ENCODE measurements at places on chromosomes 2 and 18.

DNA sequence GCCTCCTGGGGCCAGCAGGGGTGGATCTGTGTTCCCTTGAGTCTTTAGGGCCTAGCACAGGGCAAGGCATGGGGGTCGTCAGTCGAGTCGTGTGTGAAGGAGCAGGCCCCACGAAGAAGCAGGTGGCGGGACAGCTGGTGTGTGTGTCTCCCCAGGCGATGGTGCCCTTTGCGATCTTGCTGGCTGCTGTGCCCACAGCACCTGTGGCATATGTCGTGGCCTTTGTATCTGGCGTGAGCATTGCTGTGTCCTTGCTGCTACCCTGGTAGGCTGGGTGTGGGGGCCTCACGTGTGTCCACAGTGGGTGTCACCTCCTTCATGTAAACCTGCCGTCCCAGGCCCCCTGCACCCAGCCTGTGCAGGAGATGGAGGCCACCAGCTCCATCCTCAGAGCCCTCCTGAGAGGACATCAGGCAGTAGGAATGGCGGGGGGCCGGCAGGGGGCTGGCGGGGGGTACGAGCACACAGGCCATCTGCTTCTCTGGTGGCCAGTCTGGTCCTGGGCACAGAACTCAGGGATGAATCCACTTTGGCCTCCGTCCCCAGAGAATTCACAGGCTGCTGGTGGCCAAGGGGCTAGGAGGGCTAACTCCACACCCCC is 13.2 kb downstream of the MFSD2B start:
- DNase-seq = no peak

DNA sequence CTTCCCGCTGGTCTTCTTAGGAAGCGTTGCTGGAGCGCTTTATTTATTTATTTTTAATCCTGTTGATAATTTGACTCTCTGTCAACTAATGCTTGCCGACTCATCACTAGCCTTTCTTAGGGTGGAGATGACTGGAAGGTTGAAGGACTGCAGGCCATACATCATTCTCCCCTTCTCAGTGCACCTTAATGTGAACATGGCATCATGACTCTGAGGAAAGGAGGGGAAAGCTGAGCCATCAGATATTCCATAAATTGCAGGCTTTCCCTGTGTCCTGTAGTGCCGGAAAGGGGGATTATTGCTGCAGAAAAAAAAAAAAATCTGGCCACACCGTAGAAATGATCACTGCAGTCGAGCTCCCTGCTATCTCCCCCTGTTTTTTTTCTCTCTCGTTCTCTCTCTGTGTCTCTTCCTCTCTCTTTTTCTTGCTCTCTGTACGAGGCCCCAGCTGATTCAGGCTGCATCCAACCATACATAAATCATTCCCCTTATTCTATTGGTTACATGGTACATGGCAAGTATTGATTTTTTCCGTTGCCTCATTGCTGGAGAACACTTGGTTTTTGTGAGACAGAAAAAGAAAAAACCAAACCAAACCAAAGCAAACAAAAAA is 125.8 kb upstream of the EFEMP1 start:
- DNase-seq = no peak

DNA sequence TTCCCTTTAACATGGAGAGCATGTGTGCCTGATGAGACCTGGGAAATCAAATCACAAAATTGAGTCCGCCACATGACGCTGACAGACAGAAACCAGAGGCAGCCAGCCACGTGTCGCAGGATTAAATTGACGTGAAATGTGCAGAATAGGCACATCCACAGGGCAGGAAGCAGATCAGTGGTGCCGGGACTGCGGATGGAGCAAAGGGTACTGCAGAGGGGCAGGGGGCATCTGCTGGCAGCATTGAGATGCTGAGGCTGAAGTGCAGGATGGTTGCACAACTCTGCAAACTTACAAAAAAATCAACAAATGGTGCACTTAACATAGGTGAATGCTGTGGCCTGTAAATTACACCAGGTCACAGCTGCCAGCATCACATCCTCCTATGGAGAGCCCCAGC is 48.2 kb upstream of the TUBA3E start:
- DNase-seq = no peak

DNA sequence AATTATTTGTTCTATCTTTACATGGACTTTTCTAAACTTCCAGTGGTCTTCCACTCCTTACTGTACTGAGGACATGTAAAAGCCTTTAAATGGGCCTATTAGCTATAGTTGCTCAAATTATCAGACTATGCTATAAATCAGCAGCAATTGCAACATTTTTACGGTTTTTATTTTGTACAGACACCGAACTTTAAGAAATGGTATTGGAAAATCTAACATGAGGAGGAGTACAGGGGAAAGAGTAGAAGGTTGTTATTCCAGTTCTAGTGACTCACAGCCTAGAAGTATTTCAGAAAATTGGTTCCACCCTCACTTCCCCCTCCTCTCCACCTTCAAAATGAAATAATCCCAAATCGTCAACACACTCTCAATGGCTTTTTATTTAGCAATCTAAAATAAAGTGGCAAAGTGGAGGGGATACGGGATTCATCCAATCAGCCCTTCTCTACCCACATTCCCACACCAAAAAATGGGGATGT is 1.1 kb downstream of the NCKAP1 start:
- DNase-seq = no peak

DNA sequence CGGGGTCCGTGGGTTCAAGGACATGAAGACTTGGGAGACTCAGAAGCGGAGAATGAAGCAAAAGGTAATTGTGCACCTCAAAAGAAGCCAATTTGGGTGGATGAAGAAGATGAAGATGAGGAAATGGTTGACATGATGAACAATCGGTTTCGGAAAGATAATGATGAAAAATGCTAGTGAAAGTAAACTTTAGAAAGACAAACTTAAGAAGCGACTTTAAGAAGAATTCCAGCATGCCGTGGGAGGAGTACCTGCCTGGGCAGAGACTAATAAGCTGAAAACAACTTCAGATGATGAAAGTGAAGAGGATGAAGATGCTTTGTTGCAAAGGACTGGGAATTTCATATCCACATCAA is 43.5 kb downstream of the PSTPIP2 start:
- no peak for DNase-seq

DNA sequence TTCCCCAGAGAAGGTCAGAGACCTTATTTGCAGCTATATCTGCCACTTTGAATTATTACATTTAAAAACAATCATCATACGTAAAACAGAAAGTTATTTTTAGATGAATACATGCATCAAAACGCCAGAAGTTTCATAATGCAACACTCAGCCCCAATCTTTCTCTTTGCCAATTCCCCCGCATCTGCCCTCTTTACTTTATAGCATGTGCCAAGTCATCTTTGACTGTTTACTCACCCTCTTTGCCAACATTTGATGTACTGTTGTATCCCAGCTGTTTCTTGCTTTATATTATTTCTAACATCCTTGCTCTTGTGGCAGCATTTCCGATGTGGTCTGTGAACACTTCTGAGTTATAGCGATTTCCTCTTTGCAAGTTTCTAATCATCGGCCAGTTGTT is 86.2 kb downstream of the CRIM1 start:
- peak; percentile 17 for DNase-seq

DNA sequence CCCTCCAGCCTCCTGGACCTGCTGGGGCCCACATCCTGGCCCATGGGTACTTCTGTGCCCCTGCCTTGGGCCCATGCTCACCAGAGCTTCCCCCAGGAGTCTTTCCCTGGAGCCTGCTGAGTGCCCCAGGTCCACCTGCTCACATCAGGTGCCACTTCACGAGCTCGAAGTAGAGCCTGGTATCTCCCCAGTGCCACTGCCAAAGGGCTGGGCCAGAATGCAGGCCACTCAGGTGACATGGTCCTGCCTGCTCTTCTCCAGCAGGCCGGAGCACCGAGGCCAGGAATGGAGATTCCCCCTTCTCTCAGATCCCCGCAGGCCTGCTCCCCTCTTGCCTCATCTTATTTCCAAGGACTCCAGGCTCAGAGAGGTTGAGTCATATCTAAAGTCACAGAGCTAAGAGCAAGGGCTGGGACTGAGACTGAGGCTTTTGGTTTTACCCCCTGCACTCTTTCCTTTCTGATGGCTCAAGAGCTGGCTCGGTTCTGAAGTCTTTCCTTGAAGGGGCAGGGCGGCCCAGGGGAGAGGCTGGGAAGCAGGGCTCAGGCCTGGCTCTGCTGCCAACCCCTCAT is 79.2 kb downstream of the HS1BP3 start:
- DNase-seq = peak; percentile 38

- DNase-seq = no peak
These were observed 8.2 kb downstream of the CAPN10 start for GRCh38 chr2:240594511-240595380.

- no peak for DNase-seq
These were observed 72.8 kb downstream of the ABI2 start for GRCh38 chr2:203400805-203401585.

- no peak for DNase-seq
These were observed 288.0 kb downstream of the AFF3 start for GRCh38 chr2:99854236-99854852.

DNA sequence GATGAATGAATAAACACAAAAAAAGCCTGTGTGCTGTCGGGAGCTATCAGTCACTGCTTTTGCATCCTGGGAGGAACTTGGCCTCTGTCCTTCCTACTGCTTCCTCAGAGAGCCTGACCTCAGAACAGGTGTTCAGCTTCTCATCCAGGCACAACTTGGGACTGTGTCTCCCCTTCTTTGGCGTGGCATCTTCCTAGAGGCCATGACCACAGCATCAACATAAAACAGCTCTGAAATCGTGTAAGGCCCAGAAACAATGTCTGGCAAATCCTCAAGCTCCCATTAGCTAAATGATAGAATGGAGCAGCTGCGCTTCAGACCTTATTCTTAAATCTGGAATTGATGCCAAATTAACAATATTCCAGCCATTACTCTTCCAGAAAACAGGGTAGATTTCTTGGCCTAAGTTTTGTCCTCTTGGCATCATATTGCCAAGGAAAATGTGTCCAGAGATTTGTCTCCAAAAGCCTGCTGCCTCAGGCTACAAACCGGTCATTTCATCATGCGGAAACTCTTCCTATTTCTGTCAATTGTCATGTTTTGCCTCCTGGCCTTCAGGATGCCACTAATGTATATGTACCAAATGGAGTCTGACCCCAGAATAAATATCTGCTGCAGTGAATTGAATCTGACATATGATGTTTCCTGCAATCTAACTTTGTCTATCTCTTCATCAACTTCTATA is 53.2 kb upstream of the RAB27B start:
- no peak for DNase-seq

GRCh38 chr2:8877332-8877731 is 39.9 kb upstream of the KIDINS220 start:
- DNase-seq = no peak

DNA sequence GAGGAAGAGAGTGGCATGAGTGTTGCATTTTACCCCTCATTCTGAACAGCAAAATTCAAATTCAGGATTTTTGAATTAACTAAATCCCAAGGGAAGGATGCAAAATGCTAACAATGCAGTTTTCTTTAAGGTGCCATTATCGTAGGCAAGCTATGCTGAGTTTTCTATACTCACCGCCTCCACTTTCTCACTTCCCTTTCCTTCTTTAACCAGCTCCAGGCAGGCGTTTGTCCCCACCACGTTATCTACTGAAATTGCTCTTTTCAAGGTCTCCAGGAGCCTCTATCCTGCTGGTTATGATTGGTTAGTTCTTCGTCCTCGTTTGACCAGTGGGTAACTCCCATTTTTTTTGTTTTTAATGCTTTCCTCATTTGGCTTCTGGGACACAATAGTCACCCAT is 1.8 kb upstream of the CPO start:
- DNase-seq = no peak

DNA sequence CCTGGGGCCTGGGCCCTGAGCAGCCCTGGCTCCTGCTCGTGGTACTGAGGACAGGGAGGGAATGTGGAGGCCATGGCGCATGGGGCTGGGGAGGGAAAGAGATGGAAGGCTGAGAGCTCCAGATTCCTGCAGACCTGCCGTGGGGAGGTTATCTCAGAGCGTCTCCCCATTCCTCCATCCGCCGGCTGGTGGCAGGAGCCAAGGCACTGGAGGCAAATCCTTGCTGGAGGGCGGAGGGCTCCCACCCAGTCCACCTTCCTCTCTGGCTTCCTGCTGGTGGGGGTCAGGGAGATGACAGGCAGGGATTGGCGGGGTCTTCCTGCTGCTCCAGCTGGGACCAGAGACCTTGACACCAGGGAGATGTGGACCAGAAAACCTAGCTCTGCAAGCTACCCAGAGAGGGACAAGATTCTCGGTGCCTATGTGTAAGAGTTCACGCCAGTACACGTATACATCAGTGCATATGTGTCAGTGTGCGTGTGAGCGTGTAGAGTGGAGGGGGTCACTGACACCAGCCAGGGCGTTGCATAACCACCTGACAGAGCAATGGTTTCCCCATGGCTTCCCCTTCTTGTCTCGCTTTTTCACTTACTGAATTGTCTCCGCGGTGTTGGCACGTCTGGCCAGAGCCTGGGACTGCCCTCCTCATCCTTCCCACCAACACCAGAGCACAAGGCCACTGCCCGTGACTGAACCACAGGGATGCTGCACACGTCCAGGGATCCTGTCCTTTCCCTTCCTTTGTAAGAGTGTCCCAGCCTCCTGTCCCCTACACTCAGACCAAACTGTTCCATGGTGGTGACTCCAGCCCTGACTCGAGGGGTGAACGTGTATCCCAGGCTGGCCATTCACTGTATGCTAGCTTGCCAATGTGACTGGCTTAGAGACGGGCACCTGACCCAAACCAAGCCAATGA is 15.8 kb upstream of the SEMA4C start:
- DNase-seq = no peak

GRCh38 chr2:37564356-37564755 is 107.1 kb downstream of the CDC42EP3 start:
- no peak for DNase-seq

Measured in activated CD4-positive, alpha-beta T cell treated with anti-CD3 and anti-CD28 coated beads, Interleukin-10, Interleukin-2, amounts not matched to agents 100 ng/mL and 50 ng/mL, durations not matched to agents 16 hours and 8 hours (primary cell).